ENCODE measurements at places on chromosomes 3 and 15.

GRCh38 chr3:125437631-125438435, 62.7 kb upstream of the ZNF148 start:
- DNase-seq, result peak; percentile 57

GRCh38 chr15:64067564-64068030, 21.3 kb upstream of the DAPK2 start:
- peak; percentile 72 for DNase-seq

DNA sequence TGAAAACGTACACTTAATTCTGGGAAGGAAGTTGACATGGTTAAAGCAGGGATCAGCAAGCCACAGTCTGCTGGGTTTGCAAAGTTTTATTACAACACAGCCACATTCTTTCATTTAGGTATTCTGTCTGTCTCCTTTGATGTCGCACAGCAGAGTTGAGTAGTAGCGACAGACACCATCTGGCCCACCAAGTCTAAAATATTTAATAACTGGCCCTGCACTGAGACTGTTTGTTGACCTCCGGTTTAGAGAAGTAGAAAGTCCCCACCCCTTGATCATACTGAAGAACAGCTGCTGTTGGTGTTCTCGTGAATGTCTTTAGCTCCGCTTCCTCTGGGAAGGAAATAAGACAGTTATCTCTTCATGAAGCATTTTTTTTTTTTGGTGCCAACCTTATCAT, 66.2 kb downstream of the MCTP2 start:
- DNase-seq, result no peak

DNA sequence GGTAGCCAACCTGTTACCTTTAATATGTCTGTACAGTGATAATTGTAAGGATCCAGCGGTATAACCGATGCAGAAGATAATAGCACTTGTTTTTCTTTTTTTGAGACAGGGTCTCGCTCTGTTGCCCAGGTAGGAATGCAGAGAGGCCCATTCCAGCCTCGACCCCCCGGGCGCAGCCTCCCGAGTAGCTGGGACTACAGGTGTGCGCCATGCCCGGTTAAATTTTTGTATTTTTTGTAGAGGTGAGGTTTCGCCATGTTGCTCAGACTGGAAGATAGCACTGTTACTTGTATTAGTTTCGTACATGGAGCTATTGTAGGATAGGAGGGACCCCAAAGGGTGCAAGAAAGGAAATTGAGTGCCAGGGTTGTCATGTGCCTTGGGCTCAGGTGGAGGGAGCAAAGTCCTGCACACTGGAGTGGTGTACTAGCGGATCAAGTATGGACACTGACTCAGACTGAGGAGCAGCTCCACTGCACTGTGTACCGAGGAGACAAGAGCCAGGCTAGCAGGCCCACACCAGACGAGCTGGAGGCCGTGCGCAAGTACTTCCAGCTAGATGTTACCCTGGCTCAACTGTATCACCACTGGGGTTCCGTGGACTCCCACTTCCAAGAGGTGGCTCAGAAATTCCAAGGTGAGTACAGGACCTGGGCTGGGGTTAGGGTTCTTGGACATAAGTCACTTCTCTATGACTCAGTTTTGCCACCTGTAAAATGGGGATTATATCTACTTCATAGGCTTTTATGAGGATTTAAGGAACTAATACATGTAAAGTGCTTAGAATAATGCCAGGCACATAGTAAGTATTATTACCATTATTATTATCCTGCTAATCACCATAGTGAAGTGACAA, 1.0 kb downstream of the OGG1 start:
- DNase-seq, result peak; percentile 42

DNA sequence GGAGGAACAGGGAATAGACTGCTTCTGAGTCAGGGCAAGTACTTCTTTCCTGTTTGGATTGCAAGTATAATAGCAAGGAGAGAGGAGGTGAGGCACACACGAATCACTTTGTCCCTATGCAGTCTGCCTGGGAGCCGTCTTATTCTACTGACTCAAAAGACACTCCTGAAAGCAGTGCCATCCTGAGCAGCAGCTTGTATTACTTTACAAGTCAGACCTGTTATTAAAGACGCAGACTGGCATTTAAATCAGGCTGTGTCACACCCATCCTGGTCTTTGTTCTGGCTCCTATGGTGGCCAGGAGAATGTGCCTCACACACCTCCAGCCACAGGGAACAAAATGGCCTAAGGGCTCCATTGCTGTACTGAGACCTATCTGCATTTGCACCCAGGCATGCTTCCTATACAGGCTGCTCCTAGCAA, 17.9 kb upstream of the SQOR start:
- no peak for DNase-seq

DNA sequence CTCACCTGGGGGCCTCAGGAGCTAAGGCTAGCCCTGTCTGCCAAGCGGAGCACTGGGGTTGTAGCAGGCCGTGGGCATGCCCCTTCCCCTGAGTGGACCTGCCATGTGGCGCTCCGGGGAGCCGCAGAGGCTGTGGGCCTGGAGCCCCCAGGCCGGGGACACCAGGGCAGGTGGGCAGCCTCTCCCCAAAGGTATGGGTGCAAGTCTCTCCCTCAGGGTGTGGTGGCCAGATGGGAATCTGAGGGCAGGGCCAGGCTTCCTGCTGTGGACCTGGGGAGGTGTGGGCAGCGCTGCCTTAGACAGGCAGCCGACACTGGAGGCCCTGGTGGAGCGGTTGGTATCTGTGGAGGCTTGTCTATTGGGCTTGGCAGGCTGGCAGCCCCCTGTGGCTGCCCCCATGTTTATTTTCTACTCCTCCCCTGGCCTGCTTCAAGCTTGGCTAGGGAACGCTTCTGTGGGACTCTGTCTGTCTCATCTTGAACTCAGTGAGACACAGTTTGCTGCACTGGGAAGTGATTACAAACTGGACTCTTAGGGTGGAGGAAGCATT, 5.9 kb downstream of the ACVR2B start:
- no peak for DNase-seq

GRCh38 chr15:60421544-60421943, 23.8 kb upstream of the ANXA2 start:
- peak; percentile 89 for DNase-seq

DNA sequence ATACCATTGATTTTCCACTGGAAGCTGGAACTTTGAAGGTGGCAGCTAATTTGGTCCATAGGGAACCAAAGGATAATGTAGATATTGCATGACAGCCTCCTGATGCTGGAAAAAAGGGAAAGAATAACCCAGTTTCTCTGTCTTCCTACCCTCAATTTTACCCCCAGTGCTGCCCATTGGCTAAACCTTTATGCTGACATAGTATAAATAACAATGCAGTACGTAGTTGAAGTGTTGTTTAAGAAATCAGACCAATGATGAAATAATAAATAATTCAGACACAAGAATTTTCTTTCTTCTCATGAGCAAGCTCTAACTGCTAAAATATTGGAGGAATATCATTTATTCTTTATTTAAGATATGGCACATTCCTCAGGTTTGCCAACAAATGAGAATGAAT, 843.4 kb downstream of the EPHA3 start:
- no peak for DNase-seq

DNA sequence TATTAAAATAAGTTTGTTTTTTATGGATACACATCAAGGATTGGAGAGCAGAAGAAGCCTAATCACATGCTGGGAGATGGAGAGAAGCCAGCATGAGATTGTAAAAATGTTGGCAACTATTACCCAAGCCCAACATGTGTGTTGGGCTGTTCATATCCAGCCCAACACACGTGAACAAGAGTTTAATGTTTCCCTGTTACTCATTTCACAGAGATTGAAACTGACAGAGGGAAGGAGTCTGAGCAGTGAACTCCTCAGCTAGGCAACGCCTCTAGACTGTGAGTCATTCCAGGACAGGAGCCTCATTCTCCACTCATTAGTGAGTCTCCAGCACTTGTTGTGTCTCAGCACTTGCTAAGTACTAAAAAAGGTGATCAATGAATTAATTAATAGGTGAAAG, 43.2 kb upstream of the CMSS1 start:
- peak; percentile 93 for DNase-seq

GRCh38 chr3:136893848-136894443, 31.9 kb downstream of the NCK1 start:
- DNase-seq, result peak; percentile 78

DNA sequence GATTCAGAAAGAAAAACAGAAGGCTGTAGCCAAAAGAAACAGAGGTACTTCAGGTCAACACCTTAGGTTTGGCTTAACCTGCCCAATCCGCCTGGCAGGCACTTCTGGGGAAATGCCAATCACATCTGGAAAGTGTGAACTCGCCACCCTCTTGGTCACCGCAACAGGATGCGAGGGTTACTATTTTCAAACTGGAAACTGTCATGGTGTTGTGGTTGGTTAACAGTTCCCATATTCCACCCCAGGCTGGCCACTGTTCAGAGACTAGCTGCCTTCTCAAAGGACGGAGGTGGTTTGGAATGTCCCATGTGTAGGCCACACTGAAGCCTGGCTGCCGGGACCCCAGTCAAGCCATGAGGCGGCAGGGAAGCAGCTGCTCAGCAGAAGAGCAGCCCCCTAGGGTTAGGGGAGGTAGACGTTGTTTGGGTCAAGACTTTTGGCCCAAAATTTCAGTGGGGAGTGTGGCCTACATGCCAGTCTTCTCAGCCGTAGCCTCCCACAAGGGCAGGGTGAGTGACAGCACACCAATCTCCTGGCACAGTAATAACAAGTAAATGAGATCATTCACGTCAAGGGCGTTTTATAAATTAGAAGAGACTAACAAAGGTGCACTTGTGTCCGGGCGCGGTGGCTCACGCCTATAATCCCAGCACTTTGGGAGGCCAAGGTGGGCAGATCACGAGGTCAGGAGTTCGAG, 54.6 kb downstream of the UMPS start:
- no peak for DNase-seq

GRCh38 chr15:31280046-31280830, 46.4 kb upstream of the KLF13 start:
- no peak for DNase-seq

GRCh38 chr15:60520825-60521368, 42.0 kb upstream of the ICE2 start:
- DNase-seq, result peak; percentile 66

- DNase-seq, result no peak
Observed at GRCh38 chr3:38534604-38535003, 38.5 kb downstream of the EXOG start.

GRCh38 chr15:35061161-35061824, 23.8 kb downstream of the NANOGP8 start:
- no peak for DNase-seq

DNA sequence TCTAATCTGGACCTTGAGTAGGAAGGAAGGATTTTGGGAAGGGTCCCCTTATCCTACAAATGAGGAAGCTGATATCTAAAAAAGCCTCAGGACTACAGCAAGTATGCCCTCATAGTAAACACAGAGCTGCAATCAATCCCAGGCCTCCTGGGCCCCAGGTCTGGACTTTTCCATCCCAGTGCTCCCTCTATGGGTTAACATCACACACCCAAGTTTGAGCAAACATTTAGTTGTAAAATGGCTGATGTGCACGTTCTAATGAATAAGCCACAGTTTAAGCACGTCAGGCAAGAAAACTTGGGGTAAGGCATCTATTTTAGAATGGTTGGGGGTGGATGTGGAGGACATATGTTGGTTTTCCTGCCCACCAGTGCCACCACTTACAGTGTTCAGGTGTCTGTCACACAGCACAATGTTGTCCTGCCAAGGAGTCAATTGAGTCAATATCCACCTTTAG, 44.3 kb upstream of the UBE2E1 start:
- DNase-seq, result peak; percentile 57

DNA sequence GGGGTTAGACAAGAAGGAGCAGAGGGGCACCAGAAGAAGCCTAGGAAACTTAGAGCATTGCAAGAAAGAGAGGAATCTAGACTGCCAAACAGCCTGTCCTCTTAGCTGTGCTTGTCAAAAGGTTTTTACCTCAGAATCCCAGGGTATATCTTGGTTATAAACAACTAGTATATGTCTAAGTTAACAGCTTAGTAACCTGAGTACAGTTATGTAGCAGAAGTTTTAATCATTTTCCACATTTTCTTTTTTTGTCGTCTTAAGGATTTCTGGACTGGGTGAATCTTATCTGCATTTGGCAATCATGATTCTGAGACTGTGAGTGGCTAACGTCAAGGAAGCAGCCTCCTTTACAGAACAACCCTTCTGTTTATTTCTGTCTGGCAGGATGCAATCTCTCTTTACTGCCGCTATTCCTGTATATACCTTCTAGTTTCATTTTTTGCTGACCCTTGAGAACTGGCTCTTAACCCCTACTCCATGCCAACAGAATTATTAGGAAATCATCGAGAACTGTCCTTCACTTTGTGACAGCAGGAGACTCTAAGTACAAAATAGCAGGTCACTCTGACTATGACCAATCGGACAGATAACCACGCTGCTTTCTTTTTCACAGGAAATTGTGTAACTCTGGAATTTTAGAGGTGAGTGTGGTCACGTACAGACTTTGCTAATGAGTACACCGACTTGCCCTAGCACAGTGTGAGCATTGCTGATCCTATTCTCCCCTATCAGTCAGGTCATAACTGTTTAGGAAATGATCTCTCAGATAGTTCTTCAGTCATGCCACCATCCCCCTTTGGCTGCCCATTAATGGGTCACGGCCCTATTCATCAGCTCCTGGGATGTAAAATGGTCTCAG, 3.3 kb upstream of the CP start:
- DNase-seq, result peak; percentile 82

All from EH (cell line).